GM13976 (cell line): ENCODE measurements at places on chromosomes 7 and 10.

- no peak for DNase-seq
Measured at GRCh38 chr7:28954946-28955345, 3.2 kb downstream of the TRIL start.

- DNase-seq: no peak
Measured at GRCh38 chr7:74627661-74628411, 29.7 kb upstream of the GTF2I start.

- DNase-seq: no peak
Measured at GRCh38 chr7:37942934-37943610, 22.6 kb downstream of the EPDR1 start.

DNA sequence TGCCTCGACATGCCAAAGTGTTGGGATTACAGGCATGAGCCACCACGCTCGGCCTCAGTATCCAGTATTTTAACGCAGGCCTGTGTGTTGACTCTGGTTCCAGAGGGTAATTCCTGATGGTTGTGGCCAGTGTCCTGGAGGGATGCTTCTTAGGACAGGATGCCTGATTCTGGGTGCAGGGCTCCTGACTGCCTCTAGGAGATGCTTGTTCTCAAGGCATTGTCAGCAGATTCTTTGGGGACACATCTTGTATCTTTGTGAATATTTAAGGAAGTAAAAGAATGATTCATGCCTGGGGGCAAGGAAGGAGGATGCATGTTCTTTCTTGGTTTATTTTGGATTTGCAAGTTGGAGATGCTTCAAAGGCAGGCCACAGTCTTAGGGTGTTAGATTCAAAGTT is 2.2 kb downstream of the ZDHHC4 start:
- DNase-seq: no peak

GRCh38 chr7:131600085-131600881 is 43.9 kb upstream of the PODXL start:
- no peak for DNase-seq

- DNase-seq: no peak
Measured at GRCh38 chr10:47077386-47077785, 166.2 kb downstream of the PTPN20 start.

DNA sequence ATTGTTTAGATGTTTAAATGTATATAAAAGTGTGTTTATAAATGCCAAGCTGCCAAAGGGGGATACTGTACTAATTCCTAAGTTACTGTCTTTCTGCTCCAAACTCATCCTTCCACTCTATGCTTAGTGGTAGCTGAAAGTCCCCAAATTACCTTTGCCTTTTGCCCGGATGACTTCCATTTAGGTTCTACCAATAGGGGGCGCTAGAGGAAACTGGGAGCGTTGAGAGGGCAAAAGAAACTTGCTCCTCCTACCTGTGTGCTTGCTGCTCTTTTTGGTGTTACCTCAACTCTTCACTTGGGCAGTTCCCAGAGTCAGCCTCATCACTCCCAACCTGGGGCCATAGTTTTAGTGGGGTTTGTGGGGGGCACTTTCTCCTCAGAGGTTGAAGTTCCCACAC is 5.9 kb upstream of the OR2A25 start:
- no peak for DNase-seq

- no peak for DNase-seq
Measured at GRCh38 chr7:77419102-77419501, 3.0 kb upstream of the GSAP start.

GRCh38 chr7:148540041-148540738 is 50.4 kb upstream of the C7orf33 start:
- no peak for DNase-seq

DNA sequence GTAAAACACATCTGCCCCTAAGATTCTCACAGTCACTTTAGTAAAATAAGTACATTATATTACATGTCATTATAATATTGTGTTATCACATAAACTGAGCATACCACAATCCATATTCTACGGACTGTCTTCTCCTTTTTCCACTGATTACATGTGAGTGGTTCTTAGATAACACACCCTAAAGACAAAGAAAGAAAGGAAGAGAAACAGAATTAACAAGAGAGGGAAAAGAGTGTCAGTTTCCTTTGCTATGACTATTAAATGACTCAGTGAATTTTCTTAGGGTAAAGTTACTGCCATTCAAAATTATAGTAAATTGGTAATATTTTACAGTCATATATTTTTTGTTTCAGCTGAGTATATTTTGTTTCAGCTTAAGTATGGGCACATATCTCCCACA is 268.3 kb downstream of the TWIST1 start:
- no peak for DNase-seq

GRCh38 chr7:142669074-142669654 is 80.1 kb upstream of the PRSS1 start:
- peak; percentile 26 for DNase-seq

DNA sequence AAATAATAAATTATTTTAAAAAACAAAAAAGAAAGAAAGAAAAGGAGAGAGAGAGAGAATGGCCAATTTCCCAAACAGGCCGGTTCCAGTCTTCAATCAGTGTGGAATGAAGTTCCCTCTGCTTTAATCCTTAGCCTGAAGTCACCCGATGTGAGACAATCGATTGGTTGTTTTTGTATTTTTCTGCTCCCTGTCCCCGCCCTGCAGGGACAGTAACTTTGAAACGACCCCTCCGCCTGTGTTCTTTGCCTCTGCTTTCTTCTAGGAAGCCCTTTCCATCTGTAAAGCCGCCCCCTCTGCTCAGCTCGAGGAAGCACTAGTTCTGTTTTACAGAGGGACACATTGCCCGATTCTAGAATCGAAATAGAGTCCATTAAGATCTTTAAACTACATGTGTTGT is 33.4 kb downstream of the FOXL3 start:
- DNase-seq: no peak

- peak; percentile 42 for DNase-seq
Measured at GRCh38 chr10:59036311-59037017, 140.0 kb upstream of the PHYHIPL start.

- no peak for DNase-seq
Measured at GRCh38 chr10:93570383-93570782, 3.9 kb downstream of the FFAR4 start.

DNA sequence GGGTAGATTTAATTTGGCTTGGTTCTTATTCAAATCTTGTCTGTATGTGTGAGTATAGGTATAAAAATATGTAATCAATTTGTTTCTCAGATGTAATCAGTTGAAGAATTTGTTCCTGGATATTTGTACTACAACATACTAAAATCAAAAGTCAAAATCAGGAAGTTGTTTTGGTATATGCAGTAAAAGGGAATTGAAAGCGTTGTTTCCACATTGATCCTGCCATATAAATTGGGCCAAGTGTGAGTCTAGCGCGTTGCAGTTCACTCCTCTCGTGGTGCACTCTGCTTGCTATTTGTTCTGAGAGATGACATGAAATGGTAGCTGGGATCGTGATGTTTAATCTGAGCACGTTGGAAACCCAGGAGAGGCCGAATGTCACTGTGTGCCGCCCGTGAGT is 55.9 kb downstream of the SHH start:
- no peak for DNase-seq

DNA sequence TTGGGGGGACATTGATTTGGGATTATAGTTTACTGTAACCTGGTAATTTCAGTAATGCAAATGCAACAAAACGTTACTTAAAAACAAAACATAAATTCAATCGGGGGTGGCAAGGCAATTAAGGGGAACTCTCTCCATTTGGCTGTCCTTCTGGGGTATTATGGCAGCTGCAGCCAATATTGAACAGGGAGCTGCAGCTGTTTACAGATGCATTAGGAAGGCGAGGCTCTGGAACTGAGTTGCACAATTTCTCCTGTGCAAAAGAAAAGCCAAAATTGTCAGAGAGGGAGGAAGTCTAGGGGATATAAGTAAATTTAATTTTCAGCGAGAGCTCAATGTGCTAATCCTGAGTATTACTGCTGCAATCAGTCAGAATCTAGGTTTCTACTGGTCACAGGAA is 36.1 kb downstream of the NEUROD6 start:
- no peak for DNase-seq

- no peak for DNase-seq
Measured at GRCh38 chr7:158924956-158925355, 68.6 kb downstream of the DYNC2I1 start.

DNA sequence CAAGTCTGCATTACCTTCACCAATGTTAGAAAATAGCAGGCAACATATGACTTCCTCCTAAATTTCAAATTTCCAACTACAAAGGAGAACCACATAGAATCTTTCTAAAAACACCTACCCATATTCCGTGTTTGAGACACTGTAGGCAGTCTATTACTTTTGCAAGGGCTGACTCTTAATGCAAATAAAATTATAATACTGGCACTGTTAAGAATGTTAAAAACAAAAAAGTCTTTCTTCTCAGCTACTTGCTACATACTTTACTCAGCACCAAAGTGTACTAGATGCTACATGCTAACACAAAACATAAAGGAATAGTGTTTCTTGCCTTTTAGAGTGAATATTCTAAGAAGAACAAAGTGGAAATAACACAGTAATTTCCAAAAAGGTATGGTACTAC is 65.4 kb downstream of the SRPK2 start:
- DNase-seq: no peak

DNA sequence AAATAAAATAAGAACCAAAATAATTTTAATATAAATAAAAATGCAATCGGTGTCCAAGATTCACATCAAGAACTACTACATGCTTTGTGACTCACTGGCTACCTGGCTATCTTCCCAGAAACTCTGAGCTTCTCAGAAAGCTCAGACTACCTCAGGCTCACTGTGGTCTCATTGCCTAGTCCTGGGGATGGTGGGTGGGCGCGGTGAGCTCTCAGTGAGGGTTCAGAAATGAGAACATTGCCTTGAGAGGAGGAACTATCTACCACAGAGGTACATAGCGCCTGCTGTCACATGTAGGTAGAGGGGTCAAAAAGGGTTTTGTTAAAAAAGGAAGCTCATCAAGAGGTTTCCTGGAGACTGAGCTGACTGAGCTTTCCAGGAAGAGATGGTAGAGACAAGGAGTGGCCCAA is 108.0 kb downstream of the WDFY4 start:
- no peak for DNase-seq

DNA sequence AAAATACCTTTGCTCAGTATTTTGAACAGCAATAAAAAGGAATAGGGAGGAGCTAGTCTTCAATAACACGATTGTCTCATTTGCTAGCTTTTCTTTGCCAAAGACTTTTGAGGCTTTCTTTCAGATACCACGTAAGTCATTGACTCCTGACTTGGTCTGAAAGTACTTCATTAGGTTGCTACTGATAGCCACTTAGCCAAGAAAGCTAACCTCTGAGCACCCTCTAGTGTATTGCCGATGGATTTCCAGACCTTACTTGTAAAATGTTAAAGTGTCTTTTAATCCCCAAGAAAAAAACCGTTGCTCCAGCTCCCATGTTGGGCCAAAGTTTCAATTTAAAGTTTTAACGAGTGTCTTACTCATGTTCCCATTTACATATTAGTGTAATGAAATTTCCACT is 63.4 kb upstream of the STRIP2 start:
- DNase-seq: no peak

- no peak for DNase-seq
Measured at GRCh38 chr7:151390598-151391357, 19.1 kb downstream of the WDR86 start.

DNA sequence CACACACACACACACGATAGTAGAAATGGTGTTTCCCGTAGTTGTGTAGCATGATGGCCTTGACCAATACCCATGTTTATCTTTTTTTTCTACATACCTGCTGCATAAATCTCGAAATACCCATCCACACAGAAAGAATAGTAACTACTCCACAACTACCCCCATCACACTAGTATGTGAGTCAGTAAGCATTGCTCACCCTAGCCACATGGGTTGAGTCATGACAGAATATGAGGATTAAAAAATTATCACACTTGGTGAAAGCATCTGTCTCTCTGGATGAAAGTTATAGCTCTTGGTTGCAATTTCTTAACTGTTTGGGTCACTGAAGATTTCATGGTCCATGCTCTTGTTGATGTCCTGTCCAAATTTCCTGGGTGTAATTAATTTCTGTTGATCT is 103.4 kb upstream of the MDFIC start:
- DNase-seq: no peak

GRCh38 chr7:52995676-52996075 is 39.8 kb upstream of the POM121L12 start:
- no peak for DNase-seq

DNA sequence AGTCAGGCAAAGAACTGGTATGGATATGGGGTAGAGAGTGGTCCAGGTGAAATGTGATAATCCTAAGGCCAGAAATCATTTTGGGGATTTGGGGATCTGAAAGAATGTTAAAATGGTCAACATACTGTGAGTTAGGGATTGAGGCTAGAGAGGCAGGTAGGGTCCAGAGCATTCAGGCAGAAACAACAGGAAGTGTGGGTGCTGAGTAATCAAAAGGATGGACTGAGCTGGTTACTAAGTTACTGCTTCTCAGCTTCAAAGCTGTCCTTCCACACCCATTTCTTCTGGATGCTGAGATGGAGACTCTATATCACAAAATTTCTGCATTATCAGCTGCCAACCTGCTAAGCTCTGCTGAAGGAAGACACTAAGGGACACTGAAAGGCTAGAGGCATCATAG is 30.6 kb upstream of the PRKCQ start:
- DNase-seq: no peak

DNA sequence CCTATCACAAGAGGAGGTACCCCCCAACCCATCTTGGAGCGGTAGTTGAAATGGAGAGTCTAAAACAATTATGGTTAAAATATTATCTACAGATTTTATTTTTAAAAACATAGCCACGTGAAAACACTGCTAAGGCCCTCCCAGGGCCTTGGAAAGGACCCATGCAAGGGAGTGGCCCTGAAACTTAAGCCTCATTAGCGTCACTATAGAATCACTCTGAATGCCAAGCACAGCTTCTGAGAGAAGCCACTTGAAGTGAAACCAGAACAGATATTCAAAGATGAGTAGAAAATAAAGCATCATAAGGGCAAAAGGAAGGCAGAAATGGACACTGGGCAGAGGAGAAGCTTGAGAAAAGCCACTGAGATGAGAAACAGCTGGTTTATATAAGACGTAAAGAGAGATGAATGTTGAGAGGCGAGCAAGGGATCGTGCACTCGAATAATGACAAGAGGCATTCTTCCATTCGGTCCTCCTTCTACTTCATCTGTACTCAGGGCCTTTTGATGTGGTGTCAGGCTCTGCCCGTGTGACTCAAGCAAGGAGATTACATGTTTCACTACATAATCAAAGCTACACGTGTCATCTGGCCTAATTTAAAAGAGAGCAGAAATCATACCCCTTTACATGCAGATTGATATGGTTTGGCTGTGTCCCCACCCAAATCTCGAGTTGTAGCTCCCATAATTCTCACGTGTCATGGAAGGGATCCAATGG is 33.4 kb upstream of the SLC39A12 start:
- DNase-seq: no peak

DNA sequence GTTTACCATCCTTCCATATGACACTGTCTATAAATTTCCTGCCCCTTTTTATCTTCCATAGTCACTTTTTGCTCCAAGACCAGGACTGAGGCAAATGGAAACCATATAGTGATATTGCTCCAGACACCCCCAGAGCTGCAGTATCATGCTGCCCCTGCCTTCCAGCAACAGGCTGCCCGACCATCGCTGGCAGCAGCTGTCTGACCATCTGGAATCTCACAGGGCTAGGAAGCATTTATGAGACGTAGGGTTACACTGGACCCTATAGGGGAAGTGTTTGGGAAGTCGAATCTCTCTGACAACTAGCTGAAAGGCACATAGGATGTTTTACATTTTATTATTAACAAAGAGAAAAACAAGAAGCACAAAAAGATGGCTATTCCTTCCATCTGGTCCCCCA is 19.4 kb downstream of the ENO4 start:
- no peak for DNase-seq

- no peak for DNase-seq
Measured at GRCh38 chr10:24394461-24395190, 185.7 kb downstream of the KIAA1217 start.
